ENCODE measurements at places on chromosomes 6 and 20. TPM values are rescaled to one million over a fixed set of nuclear protein-coding genes. Genes with fewer than 3 reads are reported as not detected.

The STX16 gene
- 33.2 TPM for total RNA-seq

The SFTA2 gene
- not detected for total RNA-seq

The C2 gene
- 4.7 TPM for total RNA-seq

The ZNF311 gene
- 8.9 TPM for total RNA-seq

The EPPIN gene
- total RNA-seq = not detected

The LINC00237 gene
- total RNA-seq = 2.0 TPM

The RGS19 gene
- total RNA-seq = 10.1 TPM

The PNLDC1 gene
- not detected for total RNA-seq

The SDCBP2 gene
- 2.0 TPM for total RNA-seq

The SAPCD1 gene
- 0.31 TPM for total RNA-seq

The MAP7 gene
- total RNA-seq = 6.1 TPM

The CDC25B gene
- 4.5 TPM for total RNA-seq

The HLA-DQB1 gene
- total RNA-seq = 0.16 TPM

- no peak for DNase-seq
Observed at GRCh38 chr6:81204731-81205130, 547.8 kb downstream of the TENT5A start.

DNA sequence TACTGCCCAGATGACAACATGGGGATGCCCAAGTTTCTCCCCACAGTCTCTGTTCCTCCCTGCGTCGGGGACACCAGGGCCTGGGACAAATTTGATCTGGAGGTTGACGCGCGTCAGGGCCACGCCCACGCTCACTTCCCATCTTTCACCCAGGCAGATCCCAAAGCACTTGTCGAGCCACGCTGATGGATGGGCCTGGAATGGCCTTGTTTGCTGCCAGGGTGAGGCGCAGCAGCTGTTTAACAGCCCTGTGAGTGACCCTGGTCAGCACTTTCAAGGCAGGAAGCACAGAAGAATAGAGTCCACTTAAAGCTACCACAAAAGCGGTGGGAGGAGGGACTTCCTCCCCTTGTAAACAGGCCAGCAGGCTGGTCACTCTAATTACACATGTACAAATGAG lies 324.7 kb upstream of the JARID2 start:
- no peak for DNase-seq

DNA sequence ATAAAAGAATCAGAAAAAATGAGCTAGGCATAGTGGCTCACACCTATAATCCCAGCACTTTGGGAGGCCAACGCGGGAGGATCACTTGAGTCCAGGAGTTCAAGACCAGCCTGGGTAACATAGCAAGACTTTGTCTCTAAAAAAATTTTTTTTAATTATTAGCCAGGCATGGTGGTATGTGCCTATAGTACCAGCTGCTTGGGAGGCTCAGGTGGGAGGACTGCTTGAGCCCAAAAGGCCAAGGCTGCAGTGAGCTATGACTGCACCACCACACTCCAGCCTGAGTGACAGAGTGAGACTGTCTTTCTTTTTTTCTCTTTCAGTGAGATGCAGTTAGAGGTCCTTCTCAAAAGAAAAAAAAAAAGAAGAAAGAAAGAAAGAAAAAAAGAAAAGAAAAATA lies 8.5 kb upstream of the SNRPC start:
- DNase-seq = no peak

GRCh38 chr6:37492236-37492972 lies 7.3 kb downstream of the CCDC167 start:
- no peak for DNase-seq

DNA sequence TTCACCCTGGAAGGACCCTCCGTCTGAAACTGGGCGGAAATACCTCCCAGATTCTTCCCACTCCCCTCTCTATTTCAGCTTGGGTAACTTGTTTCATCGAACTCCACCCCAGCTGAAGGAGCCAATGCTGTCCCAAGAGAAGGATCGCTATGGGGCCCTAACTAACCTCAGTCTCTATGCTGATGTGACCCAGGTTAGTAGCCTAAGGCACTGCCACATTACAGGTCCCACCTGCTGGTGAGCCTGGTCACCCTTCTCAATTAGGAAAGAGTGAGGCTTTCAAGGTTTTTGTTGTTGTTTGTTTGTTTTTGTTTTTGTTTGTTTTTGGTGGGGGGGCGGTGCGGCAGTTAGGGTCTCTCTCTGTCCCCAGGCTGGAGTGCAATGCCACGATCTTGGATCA lies 168.4 kb downstream of the OR2B2 start:
- DNase-seq = no peak

DNA sequence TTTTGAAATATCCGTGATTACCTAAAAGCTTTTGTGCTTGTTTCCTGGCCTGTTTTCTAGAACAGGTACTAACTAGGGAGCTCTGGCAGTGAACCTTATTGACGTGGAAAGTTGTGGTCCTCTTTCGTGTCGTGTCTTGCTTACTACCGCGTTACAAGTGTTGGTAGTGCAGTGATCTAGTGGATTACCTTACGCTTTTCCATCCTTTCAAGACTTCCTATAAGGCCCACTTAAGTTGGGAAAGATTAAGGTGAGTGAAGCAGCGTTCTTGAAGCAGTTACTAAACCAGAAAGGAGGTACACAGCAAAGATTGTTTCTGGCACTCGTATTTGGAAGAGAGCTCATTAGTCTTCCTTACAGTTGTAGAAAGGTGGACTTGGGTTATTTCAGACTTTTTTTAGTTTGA lies 1.9 kb downstream of the PNRC1 start:
- DNase-seq = no peak

DNA sequence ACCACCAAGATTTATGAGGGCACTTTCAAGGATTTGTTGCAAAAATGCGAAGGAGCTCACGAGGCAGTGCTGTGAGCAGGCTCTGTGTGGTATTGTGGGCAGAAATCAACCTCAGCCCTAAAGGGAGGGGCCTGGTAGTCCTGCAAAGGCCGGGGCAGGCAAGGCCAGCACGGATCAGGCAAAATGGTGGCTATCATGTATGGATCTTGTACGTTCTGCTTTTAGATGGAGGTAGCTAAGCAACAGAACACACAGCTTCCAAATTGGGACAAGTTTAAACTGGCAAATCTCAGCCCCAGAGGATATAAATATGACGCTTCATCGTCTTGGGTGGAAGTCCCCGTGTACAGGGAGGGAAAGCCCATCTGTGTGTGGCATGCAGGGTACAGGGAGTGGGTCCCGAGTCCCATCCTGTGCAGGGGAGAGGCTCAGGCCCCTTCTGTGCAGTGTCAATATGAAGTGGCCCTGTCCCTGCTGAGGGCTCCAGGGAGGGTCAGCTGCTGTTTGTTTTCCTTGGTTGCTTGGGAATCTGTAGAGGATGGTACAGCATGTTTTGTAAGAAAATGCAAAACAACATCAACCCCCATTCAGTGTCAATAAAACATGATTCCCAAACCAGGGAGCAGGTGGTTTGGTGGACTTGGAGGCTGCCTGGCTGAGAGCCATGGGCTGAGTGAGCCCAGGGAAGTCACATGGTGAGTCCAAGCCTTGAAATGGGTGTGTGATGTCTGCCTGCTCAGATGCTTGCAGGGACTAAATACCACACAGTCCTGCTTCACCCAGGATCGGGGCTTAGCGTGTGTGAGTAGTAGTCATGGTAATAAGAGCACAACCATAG lies 113.0 kb downstream of the SYCP2 start:
- peak; percentile 57 for DNase-seq

DNA sequence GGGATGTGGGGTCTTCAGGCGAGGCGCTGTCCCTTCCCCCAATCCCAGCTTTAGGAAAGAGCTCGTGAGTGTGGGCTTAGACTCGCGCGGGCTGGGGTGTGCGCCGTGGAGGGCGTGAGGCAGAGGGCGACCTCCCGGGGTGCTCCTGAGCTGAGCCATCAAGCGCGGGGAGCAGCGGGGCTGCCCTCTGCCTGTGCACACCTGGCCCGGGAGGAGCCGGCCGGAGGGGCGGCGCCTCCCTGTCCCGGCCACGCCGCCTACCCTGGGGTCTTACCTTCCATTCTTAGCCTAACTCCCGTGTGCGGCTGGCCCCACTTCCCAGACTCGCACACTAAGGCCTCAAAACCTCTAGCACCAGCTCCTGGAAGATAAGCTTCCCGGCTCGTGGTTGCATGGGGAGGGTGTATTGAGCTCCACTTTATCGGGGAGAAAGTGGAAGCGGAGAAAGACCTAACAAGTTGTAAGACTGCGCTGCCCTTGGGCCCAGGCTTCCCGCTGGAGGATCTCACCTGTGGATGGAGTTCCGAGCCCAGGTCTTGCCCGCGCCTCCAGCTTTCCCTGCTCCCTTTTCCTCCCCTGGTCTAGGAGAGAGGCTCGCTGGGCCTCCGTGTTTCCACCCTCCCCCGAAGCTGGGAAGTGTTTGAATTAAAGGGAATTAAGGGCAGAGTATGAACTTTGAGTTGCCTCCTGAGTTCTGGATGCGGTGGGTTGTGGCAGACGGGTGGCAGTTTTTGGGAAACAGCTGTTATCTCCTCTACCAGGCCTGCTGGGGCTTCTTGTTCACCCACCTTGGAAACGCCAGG lies 1.2 kb downstream of the DNMT3B start:
- DNase-seq = no peak

GRCh38 chr6:43890197-43891062 lies 120.4 kb downstream of the VEGFA start:
- no peak for DNase-seq

DNA sequence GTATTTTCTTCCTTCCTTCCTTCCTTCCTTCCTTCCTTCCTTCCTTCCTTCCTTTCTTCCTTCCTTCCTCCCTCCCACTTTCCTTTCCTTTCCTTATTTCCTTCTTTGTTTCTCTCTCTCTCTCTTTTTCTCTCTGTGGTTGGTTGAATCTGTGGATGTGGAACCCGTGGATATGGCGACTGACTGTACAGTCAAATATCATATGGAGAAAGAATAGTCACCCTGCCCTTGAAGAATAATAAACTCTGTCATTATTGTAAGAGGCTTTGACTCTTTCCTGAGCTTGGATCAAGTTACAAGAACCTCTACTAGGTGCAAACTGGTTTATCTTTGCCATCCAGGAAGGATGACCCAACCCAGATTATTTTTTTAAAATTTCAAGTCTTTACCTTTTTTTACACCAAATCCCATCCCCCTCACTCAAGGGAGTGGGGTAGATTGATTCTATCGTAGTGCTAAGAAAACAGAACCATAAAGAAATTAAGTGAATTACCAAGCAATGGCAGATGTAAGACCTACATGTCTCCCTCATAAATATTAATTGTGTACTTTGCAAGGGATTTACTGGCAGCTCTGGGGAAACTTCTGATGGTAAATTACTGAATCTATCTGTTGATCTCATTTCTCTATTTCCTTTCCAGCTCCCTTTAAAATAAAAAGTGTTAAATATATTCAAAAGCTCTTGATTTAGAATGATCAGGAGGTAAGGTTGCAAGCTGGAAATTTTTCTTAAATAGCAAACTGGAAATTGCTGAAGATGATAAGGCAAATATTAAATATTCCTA lies 667.5 kb downstream of the UTRN start:
- no peak for DNase-seq

GRCh38 chr20:59782986-59783640 lies 150.3 kb downstream of the SYCP2 start:
- peak; percentile 57 for DNase-seq

DNA sequence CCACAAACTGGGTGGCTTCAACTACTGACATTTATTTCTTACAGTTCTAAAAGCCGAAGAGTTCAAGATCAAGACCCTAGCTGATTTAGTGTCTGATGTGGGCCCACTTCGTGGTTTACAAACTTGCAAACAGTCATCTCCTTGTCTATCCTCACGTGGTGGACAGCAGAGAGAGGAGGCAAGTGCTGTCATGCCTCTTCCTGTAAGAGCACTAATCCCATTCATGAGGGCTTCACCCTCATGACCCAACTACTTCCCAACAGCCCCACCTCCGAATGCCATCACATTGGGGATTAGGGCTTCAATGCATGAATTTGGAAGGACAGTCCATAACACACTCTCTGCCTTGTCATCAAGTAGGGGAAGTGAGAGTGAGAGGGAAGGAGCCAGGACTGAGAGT lies 15.6 kb upstream of the ISM1 start:
- no peak for DNase-seq

DNA sequence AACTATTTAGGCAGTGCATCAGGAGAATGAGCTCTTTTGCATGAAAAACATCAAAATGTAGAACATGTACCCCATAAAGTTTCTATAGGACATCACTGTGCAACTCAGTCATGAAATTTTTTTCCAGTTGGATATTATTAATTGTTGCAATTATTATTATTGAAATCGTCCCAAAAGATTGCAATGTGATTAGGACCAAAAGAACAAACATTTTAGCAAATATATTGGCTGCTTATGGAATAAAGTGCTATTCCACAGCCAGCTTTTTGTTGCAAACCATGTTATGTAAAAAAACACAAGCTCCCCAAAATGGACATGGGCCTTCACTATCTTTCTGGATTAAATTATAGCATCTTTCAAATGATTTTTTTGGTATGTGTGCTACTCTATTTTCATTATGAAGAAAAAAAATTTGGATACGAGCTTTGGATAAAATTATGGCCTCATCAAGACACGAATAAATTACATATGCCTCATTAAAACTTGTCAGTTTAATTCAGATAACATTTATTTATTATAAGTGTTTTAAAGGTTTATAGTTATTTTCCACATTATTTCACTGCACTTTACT lies 262.7 kb upstream of the TCF21 start:
- no peak for DNase-seq

DNA sequence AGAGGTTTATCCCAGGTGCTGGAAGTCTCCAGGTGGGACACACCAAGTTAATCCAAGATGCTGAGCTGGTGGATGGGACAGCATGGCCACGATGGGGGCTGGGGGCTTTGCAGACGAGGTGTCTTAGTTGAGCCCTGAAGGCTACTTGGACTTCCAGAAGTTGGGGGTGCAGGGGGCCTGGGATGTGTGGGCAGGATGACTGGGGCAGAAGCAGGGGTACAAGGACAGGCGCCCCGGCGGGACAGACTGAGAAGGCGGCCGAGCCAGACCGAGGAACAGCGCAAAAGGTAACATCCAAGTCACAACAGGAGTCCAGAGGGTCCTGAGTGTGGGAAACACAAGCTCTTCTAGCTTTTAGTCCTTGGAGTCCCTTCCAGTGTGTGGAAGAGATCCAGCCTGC lies 23.8 kb downstream of the RAMACL start:
- DNase-seq = no peak

- DNase-seq = no peak
Observed at GRCh38 chr20:4844751-4845465, 123.2 kb downstream of the PRND start.

- DNase-seq = no peak
Observed at GRCh38 chr6:152625213-152625612, 11.9 kb downstream of the SYNE1 start.

DNA sequence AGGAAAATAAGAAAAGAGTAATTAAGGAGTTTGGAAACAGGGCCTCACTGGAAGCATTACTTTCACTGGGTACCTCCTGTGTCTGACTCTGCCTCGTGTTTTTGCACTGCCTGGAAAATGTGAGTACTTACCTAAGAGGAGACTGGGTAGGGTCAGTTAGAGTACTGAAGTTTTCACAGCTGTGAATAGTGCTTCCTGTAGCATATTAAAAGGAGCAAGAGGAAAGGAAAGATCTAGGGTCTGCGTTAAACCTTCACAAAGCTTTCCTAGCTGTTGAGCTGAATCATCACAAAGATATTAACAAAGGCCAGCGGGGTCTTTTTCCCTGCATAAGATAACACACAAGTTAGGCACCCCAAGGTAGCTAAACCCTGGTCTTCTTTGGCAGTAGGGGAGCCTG lies 82.3 kb downstream of the MLIP start:
- no peak for DNase-seq

GRCh38 chr6:34200340-34200971 lies 36.2 kb upstream of the HMGA1 start:
- no peak for DNase-seq
